ENCODE measurements at places on chromosomes 7 and 10.

DNA sequence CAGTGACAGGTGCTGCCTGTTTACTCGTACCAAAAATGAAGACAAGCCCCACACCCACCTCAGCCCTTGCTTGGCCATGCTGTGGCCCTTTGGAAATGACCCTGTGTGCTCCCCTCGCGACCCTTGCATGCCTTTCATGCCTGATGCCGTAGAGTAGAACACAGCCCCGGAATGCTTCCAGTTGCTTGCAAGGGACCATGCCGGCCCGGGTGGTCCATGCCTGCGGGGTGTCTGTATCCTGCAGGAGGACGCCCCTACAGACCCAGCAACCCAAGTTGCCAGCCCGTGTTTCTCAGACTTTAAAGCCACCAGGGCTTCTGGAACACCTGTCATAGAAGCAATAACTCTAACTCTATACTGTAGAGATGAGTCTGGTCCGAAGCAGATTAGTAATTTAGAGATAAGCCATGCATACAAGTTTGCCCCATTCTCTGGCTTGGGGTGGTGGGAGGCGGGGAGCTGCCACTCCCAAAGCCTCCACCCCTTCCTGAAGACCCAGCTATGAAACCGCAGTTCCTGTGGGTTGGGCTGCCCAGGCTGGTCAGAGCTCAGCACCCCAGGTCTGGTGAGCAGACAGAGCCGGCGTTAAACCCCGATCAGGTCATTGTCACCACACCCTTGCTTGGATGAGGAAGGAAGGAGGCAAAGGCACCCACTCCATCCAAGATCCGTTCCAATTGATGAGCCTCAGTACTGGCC lies 143.5 kb downstream of the ADCY1 start:
- DNase-seq = no peak

DNA sequence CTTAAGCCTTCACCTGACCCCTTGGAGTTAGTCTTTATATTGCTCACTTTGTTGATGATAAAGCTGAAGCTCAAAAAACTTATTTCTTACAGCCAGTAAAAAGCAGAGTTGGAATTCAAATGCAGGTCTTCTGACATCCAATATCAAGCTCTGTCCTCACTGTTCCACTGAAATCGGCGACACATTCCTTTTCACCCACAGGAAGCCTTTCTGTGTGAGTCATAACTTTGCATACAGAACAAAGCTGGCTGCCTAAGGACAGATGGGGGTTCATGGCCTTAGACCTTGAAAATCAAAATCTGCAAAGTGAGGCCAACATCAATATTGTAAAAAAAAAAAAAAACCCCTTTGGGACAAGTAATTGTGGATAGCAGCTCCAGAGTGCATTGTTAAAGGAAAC lies 21.8 kb upstream of the AKR1B1 start:
- DNase-seq = no peak

GRCh38 chr10:98318861-98319260 lies 50.9 kb upstream of the LOXL4 start:
- no peak for DNase-seq

DNA sequence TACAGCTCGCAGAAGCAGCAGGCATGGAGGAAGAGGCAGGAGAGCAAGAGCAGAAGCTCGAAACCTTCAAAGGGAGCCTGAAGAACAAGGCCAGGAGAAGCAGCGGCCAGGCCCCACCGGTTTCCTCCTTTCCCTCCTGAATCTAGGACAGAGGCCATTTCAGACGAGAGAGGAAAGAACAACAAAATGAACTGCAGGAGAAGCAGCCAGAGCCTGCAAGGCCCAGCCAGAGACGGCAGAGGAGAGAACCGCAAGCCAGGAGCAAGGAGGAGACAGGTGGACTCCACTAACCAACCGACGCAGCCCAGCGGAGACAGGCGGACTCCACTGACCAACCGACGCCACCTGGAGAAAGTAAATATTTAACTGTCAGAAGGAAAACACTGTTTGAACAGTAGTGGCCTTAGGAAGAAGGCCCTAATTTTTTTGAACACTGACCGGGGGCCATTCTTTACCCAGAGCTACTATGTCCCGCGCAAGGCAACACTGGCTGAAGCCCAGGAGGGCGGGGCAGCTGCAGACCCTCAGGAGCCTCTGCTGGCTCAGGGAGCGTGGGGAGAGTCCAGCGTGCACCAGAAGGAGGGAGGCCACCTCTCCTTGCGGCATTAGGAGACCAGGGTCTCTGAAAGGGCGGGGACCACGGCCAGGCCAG lies 559.2 kb downstream of the PTPRN2 start:
- DNase-seq = no peak

GRCh38 chr7:50203521-50203920 lies 101.0 kb upstream of the IKZF1 start:
- no peak for DNase-seq

- DNase-seq = no peak
Observed at GRCh38 chr7:915291-916218, 38.9 kb downstream of the ADAP1 start.

DNA sequence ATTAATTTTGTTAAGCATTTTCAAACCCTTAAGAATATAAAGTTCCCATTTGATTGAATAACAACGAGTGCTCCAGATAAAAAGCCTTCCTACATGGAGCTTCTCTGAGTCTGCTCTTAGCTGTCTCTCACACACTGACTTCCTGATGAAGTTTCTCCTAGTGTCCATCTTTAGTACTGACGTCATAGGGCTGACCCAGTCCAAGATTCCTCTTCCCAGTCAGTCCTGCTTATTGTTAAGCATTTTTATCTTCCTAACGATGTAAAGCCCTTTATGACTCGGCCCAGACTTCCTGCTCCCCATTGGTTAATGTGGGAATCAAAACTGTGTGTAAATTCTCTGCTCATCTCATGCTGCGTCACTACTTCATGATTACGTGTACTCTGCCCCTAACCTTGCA lies 398.8 kb downstream of the TFEC start:
- DNase-seq = no peak

DNA sequence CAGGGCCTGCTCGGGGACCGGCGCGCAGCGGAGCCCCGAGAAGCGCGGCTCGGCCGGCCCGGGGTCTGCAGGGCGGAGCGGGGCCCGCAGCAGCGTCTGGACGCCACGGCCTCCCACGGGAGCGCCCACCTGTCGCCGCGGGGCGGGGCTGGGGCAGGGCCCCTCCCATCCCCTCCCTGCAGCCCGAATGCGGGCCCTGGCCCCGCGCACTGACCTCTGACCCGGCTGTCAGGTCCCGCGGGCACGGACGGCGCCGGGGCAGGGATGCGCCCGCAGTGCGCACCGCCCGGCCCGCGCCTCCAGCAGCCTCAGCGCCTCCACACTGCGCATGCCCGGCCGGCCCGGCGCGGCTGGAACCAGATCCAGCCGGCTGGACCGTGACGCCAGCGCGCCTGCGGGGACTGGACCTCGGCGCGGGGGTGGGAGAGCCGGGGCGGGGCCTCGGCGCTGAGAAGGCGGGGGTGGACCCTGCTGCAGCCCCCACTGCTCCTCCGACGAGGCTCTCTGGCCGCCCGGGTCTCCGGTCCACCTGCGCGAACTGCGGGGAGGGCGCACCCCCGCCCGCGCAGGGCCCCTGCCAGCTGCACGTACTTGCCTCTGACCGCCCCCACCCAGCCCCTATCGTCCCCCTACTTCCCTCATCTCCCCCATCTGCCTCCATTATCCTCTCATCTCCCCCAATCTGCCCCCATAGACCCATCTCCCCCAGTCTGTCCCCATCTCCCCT lies 16.1 kb upstream of the GPR146 start:
- DNase-seq = peak; percentile 62

DNA sequence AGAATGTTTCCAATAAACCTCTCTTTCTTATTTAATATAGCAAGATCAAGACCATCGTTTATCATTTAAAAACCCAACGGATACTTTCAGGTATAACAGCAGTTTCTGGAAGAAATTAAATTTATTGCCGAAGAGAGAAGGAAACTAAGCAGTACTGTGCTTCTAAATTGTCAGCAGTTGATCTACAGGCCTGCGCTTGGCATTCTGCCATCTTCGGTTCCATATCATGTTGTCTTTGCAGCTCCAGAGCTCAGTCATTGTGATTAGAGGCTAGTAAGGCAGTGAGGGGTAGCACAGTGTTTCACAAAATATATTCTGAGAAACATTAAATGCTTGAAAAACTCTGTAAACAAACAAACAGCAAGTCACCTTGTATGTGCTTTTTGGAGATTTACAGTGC lies 301.3 kb downstream of the REEP3 start:
- DNase-seq = no peak

DNA sequence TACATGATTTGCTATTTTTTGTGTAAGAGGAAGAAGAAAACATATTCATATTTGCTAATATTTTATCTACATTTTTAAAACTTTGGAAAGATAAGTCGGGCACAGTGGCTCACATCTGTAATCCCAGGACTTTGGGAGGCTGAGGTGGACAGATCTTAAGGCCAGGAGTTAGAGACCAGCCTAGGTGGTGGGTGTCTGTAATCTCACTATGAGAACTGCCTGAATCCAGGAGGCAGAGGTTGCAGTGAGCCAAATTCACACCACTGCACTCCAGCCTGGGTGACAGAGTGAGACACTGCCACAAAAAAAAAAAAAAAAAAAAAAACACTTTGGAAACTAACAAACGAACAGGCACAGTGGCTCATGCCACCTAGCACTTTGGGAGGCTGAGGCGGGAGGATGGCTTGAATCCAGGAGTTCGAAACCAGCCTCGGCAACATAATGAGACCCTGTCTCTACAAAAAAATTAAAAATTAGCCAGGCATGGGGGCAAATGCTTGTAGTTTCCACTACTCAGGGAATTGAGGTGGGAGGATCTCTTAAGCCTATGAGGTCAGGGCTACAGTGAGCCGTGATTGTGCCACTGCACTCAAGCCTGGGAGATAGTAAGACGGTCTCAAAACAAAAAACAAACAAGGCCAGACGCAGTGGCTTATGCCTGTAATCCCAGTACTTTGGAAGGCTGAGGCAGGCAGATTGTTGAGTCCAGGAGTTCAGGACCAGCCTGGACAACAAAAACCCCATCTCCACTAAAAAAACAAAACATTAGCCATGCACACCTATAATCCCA lies 25.6 kb downstream of the HERC4 start:
- DNase-seq = no peak

DNA sequence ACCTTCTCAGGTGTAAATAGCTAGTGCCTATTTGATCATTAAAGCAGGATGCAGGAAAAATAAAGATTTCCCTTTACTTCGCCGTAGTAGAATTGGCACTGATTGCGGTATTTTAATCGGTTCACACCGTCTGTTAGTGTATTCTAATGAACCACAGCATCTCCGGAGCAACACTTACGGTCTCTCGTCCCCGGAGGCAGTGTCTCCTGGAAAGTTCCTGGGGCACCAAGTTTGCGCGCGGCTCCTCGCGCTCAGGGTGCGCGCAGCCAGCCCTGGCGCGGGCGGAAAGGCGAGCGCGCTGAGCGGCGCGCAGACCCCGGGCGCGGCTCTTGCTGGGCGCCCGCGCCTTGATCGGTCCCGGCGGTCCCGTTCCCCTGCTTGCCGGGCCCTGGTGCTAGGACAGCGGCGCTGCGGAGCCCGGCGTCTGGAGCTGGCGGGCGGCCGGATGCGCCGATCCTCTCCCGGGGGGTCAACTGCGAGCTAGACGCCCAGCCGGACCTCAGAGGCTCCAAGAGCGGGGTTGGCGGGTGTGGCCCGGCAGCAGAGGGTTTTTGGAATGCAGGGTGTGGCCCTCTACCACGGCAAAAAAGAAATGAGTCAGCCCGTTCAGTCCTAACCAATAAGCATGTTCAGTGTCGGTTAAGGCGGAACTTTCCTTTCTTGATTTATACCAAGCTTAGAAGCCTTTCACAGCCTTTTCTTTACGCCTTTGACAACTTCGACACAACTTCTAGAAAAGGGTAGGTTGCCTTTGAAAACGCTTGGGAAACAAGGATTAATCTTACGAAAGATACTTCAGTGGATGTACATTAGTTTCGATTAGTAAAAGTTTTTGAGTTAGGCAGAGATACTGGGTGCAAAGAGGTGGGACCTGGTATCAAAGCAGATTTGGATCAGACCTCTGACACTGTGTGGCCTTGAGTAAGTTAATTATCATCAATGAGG lies 166.8 kb upstream of the ASAH2 start:
- peak; percentile 39 for DNase-seq

GRCh38 chr7:99173787-99174186 lies 29.9 kb upstream of the SMURF1 start:
- no peak for DNase-seq

DNA sequence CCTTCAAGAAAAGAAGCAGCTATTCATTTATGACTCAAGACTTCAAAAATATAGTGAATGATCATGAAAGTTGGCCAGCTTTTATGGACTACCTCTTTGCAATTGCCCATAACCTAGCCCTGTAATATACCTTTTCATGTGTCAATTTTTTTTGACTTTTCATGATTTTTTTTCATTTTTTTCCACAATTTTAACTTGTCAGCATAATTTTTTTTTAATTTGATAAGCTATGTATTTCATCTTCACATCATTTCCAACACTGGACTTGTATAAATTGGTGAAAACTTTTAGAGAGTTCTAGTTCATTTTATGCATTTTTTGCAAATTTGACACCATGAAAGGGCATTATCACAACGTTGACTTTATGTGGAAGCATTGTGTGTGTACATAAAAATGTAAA lies 220.8 kb upstream of the NFE2L3 start:
- no peak for DNase-seq

DNA sequence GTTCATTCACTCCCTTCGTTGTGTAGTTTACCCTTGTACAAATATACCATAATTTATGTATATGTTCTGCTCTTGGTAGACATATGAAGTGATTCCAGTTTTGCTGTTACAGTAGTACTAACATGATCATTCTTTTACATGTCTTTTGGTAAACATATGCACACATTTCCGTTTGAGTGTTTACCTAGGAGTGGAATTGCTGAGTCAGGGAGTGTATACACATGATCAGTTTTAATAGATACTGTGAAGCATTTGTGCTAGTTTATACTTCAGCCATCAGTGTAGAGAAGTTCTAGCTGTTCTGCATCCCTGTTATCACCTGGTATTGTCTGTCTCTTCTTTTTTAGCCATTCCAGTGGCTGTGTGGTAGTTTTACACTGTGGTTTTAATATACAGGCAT lies 34.5 kb upstream of the CYP26C1 start:
- no peak for DNase-seq

GRCh38 chr10:61941202-61941681 lies 39.7 kb downstream of the ARID5B start:
- DNase-seq = no peak

- DNase-seq = no peak
Observed at GRCh38 chr10:128723631-128724205, 597.5 kb upstream of the MKI67 start.

- DNase-seq = no peak
Observed at GRCh38 chr7:69912141-69912540, 313.9 kb downstream of the AUTS2 start.

DNA sequence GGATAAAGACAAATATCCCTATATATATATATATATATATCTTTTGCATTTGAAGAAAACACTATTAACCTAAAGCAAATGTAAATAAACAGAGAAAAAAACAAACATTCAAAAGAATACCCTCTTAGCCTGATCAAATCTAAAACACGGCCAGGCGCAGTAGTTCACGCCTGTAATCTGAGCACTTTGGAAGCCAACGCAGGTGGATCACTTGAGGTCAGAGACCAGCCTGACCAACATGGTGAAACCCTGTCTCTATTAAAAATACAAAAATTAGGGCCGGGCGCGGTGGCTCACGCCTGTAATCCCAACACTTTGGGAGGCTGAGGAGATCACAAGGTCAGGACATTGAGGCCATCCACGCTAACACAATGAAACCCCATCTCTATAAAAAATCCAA lies 9.2 kb downstream of the ANXA7 start:
- no peak for DNase-seq
